Chondrocyte (in vitro differentiated cells): ENCODE measurements at places on chromosomes 16 and 17. TPM values are rescaled to one million over a fixed set of nuclear protein-coding genes. Genes with fewer than 3 reads are reported as not detected.

DNA sequence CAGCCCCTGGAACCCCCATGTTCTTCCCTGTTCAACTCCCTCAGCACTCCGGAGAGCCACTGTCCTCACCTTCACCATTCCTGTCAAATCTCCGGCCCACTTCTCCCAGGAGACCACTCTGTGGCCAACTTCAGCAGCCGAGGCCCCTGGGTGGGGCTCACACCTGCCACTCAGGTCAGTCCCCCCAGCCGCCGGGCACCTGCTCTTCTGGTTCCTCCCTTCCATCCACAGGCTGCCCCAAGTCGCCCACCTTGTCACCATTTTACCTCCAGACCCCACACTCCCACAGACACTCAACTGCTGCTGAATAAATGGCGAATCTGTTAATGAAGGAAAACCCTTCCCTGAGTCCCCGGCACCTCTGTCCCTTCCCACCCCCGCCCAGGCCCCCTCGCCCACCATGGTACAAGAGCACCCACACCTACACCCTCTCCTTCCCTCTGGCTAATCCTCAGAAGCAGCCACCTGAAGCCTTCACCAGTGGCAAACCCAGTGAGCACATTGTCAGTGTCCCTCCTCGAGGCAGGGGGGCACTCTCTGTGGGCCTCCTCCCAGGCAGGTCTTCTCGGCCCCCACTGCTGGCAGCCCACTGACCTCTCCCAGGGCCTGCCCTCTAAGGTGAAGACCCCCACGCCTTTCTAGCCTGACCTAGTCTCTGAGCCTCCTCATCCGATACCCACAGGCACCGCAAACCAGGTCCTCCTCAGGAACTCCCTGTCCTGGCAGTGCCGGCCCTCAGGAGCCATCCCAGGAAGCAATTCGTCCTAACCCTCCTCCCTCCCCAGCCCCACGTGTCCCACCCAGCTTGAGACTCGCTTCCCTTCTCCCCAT, 8.2 kb downstream of the CANT1 start:
- no peak for DNase-seq
- no peak overlapping the region for H3K4me3 ChIP-seq

The PPP1R27 gene
- total RNA-seq, result not detected in 3 replicates

- peaks cover 68% of the 10 kb centered on the region for H3K4me1 ChIP-seq
- peak; percentile 55 for DNase-seq
- peaks cover 2% of the 10 kb centered on the region for H3K36me3 ChIP-seq
Measured at GRCh38 chr16:89374393-89374960, 115.9 kb downstream of the ANKRD11 start.

The CD79B gene
- not detected in 3 replicates for total RNA-seq

The P2RX1 gene
- not detected in 3 replicates for total RNA-seq

- peaks cover 26% of the 10 kb centered on the region for H3K4me1 ChIP-seq
- H3K27me3 ChIP-seq, result no peaks in the 10 kb centered on the region
- DNase-seq, result no peak
- no peak overlapping the region for H3K27ac ChIP-seq
Measured at GRCh38 chr16:50172195-50172922, 19.3 kb downstream of the TENT4B start.

- H3K4me3 ChIP-seq, result no peak overlapping the region
- H3K4me1 ChIP-seq, result peaks cover 11% of the 10 kb centered on the region
- H3K36me3 ChIP-seq, result no peaks in the 10 kb centered on the region
- H3K27me3 ChIP-seq, result peaks cover 1% of the 10 kb centered on the region
Measured at GRCh38 chr16:86783636-86784626, 205.6 kb downstream of the FOXL1 start.
